ENCODE measurements at places on chromosomes 1 and 21.

DNA sequence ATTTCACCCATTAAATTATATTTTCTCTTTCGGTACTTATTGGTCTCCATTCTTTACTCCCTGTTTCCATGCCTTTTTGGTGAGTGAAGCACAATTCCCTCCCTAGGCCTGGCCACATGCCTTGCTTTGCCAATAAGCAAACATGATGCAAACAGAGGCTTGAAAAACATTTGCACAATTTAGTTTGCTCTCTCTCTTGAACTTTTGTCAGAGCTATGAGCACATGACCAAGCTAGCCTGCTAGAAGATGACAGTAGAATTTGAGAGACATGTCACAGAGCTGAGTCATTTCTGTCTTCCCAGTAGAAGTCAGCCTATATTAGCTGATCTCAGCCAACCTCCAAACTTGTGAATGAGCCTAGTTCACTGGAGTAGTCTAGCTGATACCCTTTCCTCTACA, 24.6 kb downstream of the ANGPTL3 start:
- peak; percentile 16 for DNase-seq

DNA sequence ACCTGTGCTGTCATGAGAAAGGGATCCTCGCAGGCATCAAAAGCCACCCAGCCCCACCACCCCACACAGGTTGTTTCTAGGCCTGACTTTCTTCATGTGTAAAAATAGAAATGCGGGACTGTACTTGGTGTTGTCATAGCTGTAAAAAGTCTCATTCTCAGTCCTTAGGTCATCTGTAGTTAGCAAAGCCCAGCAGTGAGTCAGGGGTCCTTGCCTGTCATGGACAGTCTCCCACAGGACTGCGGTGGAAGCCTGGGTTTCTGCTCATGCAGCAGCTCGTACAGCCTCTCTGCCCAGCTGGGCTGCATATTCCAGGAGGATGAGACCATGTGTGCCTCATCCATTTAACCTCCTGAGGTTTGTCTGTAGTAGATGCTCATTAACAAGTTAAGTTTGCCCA, 58.2 kb downstream of the MRPS6 start:
- DNase-seq, result no peak

GRCh38 chr1:64517640-64518039, 47.7 kb downstream of the CACHD1 start:
- no peak for DNase-seq

DNA sequence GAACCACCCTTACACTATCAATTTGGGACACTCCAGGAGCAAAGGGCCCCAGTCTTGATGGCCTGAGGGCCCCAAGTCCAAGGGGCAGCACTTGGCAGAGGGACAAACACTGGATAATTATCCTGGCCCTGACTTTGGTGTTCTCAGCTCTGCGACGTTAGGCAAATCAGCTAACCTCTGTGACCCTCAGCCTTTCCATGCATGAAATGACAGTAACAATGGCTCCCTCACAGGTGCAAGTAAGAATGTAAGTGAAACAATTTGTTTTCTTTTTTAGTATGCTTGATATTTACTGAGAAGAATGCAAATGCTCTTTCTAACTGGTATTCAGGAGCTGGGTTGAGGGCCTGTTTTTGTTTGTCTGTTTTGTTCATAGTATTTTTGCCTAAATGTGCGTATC, 61.6 kb upstream of the PRDX6 start:
- DNase-seq, result no peak

DNA sequence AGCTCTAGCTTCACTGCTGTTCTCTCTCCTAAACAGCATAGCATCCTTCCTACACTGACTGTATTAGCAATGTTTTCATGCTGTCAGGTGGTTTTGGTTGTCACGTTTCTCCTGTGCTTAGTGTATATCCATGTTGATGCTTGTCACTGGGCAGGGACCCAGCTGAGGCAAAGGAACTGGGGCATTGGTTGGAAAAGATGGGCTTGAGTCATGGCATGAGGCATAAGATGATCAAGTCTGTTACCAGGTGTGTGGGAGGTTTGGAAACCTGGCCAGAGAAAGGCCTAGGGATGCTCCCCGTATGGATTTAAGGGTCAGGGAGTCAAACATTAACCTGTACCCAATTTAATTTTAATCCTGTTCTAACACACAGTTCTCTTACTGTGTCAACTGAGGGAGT, 69.6 kb downstream of the OSBPL9 start:
- DNase-seq, result no peak

- no peak for DNase-seq
Measured at GRCh38 chr1:245978915-245979314, 528.2 kb downstream of the SMYD3 start.

GRCh38 chr1:227934476-227935313, 13.0 kb downstream of the WNT9A start:
- no peak for DNase-seq

- no peak for DNase-seq
Measured at GRCh38 chr1:109498161-109498801, 4.4 kb downstream of the CYB561D1 start.

- DNase-seq, result peak; percentile 83
Measured at GRCh38 chr1:208475951-208476845, 232.0 kb upstream of the PLXNA2 start.

- DNase-seq, result no peak
Measured at GRCh38 chr1:98276514-98276913, 355.7 kb upstream of the DPYD start.

DNA sequence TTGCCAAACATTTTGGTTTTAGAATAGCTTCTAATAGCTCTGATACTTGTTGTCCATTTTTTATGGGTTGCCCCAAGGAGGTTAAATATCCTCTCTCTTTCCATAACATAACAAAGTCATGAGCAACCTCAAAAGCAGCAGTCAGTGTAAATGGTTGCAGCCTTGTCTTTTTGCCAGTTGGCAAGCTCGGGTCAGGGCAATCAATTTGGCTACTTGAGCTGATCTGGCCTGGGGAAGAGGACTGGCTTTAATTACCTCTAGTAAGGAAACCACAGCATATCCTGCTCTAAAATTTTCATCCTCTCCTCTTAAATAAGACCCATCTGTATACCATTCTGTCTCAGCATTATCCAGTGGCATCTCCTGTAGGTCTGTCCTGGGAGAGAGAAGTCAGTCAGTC, 21.2 kb upstream of the FMO4 start:
- no peak for DNase-seq

DNA sequence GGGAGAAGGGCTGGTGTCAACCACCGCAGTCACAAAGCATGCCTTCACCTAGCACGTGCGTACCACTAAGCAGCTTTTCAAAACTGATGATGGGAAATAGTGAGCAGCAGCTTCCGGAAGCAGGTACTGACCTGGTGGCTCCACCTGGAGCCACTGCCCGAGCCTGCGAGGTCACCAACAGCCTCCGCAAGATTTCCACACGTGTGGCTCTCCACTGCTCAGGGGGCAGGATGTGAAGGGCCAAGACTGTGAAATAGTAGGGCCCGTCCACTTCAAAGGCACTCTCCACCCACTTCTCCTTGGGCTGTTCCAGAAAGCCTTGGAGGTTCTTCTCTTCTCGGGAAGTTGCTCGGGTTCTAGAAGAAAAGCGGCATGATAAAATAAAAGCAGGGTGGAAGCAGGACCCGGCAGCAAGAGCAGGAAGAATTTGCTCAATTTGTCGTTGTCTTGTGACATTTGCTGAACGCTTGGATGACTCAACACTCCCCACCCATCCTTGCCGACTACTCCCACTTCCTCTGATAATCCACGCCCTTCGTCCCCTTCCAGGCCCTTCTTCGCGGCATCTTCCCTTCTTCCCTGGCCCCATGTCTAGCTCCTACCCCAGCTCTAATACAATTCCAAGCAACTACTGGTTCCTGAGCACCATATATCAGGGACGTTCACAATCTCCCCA, 124.9 kb upstream of the IFFO2 start:
- DNase-seq, result no peak

DNA sequence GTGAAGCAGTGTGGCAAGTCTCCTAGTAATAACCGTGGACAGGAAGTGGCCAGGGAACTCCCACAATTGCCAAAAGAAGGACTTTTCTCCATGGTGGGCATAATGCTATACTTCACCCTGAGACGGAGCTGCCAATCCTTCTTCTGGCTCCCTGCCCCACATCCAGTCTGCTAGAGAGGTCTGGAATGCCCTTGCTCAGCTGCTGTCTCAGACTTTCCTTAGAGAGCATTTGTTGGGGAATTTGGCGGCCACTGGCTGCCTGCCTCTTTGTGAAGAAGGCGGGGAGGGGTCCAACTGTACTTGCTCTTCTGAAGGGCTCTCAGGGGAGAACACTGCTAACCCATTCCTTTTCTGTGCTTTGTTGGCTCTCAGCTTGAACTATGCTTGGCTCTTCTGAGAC, 123.7 kb upstream of the EDN2 start:
- DNase-seq, result peak; percentile 72

GRCh38 chr1:186839041-186839400, 10.3 kb downstream of the PLA2G4A start:
- DNase-seq, result no peak

DNA sequence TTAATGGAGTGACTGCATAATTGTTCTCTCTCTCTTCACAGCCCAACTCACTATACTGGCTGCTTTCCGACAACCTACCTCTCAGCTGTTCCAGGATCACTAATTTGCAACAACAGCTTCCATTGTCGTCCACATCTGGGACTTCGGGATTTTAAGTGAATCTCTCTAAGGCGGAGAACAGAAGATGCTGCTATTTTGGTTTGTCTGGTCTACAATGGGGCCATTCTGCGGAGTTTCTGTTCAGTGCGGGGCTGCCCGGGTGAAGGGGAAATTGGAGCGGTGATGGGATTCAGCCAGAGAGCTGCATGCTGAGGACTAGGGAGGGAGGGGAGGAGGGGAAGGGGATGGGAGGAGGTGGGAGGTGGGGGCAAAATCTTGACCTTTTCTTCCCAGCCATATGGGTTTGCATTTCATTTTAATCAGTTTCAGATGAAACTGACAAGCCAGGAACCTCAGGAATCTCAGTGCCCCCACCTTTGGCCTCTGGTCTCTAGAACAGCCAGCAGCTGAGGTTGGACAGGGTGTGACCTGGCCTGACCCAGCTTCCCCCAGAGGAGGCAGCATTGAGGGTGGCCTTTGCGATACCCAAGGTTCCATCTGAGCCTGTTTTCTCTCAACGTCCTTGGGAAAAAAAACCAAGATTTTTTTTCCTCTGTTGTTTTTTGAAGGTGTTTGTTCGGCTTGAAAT, 6.9 kb upstream of the SRP9 start:
- DNase-seq, result no peak

- no peak for DNase-seq
Measured at GRCh38 chr1:194080826-194081225, 894.4 kb upstream of the B3GALT2 start.

DNA sequence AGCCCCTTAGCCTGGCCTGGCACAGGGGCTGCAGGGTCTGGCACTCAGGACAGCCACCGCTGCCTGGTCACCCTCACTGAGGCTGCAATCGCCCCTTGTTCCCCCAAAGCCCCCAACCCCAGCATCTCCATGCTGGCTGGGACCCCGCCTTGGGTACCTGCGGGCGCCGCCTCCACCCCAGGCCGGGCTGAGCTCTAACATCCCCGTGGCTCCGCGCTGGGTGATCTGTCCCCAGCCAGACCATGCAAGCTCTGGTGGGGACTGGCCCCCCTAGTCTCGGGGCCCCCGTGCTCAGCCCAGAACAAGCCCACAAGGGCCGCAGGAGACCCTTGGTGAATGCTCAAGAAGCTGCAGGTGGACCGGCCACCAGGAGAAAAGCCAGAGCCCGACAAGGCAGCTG, 62.4 kb downstream of the MEGF6 start:
- DNase-seq, result no peak

GRCh38 chr21:44952116-44952928, 12.5 kb downstream of the SLX9 start:
- no peak for DNase-seq

DNA sequence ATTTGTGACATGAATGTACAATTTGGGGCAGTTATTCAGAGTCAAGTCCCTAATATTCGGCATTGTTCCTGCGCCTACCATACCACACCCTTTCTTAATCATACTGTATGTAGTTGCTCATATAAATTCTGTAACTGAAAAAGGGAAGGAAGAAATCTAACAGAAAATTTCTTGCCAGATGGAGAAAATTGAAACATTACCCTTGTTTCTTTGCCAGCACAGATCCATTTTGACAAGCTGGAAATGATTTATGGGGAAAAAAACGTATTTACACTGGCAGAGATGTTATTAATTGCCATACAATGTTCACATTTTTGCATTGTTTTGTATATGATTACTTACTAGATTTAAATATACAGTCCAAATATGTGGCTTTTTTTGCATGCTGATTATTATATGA, 363.8 kb upstream of the PKN2 start:
- no peak for DNase-seq

GRCh38 chr1:161731981-161732718, 10.8 kb downstream of the FCRLB start:
- DNase-seq, result no peak

- DNase-seq, result no peak
Measured at GRCh38 chr1:36377791-36378492, 7.8 kb downstream of the STK40 start.

DNA sequence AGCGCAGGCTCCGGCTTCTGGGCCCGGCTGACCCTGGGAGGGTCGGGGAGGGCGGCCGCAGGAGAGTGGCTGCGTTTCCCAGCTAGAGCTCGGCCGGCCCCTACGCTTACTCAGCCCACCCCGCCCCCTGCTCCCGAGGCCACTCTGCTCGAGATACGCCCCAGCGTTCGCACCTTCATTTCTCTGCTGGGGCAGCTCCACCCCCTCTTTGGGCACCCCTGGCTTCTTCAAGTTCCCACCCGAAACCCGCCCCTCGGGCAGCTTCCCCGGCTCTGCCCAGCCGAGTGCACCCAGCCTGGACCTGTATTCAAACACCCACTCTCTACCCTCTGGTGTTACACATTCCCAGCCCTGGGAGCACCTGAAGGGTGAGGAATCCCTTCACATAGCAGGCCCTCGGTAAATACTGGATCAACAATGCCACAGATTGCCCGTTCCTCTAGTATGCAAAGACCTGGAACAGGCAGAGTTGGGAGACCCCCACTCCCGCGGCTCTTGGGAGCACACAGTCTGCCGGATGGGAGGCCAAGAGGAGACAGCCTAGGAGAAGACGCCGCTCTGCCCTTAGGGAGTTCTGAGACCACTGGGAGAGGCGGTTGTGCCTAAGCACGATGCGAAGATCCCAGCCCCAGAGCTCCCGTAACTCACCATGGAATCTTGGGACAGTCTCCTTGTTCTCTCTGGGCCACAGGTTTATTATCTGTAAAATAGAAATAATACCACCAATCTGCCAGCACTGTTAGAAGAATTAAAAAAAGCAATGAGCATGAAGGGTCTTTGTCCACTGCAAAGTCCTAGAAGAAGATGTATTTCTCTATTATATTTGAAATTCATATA, 566 bp upstream of the PAQR7 start:
- DNase-seq, result no peak

GRCh38 chr1:184583849-184584248, 170.8 kb downstream of the EDEM3 start:
- peak; percentile 48 for DNase-seq
